ENCODE measurements at places on chromosomes 6 and 20.

- no peak for DNase-seq
These were observed 1241.1 kb upstream of the EYS start for GRCh38 chr6:66948106-66948505.

- no peak for DNase-seq
These were observed 23.3 kb downstream of the HSF2 start for GRCh38 chr6:122422614-122423267.

DNA sequence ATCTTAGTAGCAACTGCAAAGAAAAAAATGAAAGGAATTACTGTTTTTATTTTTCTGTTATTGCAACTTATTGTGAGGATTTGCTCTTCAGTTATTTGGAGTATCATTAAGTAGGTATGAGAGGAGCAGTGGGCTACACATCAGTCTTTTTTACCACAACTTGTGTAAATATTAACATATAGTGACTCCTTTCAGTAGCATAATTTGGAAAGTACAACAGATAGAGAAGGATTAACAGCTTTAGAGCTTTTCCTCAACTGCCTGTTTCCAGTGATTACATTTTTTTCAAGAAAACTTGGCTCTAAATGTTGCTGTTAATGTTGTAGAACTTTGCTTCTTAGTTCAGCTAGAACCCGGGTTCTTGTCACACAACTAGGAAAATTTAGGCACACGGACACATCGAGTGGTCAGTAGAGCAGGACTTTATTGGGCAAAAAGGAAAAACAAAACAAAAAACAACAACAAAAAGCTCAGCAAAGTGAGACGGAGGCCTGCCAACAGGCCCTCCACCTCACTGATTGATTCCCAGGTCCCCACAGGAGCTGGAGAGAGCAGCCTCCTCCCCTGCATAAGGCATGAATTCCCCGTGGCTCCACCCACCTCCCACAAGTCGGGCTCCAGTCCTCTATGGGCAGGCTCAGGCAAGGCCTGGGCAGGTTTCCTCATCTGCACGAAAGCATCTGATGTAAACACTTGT lies 75.1 kb downstream of the ADGRG6 start:
- no peak for DNase-seq

- no peak for DNase-seq
These were observed 34.1 kb downstream of the CEBPB start for GRCh38 chr20:50224531-50225255.

DNA sequence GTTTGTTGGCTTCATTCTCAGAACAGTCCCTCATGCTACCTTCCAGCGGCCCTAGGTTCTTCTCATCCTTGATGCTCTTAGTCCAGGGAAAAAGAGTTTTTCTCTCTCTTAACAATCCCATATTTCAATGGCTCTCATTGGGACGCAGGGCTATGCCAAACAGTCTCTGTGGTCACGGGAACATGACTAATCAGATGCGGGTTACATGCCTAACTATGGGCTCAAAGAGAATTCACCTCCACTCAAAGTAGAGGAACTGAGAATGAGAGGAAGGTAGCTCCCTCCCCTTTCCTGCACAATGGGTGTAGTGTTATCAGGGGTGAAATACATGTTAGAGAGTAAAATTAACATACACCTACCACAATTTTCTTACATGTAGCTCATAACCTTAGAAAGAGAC lies 18.1 kb upstream of the ATRN start:
- DNase-seq, result no peak

- DNase-seq, result no peak
These were observed 38.9 kb downstream of the SAMD5 start for GRCh38 chr6:147547369-147547902.

DNA sequence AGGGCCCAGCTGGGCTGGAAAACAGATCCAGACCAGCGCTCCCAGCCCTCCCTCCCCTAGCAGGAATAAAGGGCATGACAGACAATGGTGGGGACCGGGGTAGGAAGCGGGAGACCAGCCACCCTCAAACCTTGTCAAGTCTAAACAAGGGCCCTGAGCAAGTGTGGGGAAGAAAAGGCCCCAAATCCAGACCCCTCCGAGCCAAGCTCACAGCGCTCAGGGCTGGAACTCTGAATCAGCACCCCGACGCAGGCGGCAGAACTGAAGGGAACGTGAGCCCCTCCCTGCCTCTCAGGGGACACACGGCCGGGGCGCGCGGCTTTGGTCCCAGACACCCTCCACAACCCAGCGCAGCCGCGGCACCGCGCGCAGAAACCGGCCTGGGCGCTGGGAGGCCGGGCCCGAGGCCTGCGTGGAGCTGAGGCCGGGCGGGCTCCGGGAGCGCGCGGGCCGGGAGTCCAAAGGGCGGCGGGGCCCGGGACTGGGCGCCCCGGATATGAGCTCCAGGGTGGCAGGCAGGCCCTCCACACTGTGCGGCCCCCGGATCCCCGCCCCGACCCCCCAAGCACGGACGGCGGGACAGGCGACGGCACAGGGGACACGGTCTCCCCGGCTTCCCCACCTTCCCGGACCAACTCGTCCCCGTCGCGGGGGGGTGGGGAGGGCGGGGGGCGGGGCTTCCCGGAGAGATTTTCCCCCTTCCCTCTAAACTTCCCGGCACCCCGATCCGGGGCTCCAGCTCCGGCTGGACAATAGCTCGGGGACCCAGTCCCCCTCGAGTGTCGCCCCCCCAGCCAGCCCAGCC lies 641 bp downstream of the TEAD3 start:
- no peak for DNase-seq

GRCh38 chr6:22112461-22112860 lies 184.4 kb downstream of the PRL start:
- DNase-seq, result no peak

GRCh38 chr6:106979435-106979884 lies 4.9 kb upstream of the CD24 start:
- DNase-seq, result peak; percentile 21

- DNase-seq, result no peak
These were observed 975.5 kb upstream of the EPHA7 start for GRCh38 chr6:94394822-94395221.

- no peak for DNase-seq
These were observed 51.9 kb downstream of the ERMARD start for GRCh38 chr6:169803271-169803811.

DNA sequence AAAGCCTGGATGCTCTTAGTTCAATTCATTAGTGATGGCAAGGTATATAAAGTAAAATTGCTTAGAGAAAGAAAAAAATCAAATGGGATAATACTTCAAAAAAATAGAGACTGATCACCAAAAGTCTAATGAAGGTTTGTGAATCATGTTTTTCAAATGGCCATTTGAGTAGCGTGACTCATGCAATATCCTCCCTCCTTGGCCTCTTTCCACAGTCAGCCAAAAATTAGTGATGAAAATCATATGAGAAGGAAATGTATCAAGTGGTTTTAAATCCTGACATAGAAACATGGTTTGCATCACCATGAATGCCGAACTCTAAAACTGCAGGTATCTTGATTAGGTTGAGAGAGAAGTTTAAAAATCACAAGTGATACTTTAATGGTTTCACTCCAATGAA lies 1.2 kb upstream of the COL19A1 start:
- no peak for DNase-seq

- DNase-seq, result no peak
These were observed 44.2 kb downstream of the KCNK5 start for GRCh38 chr6:39184906-39185580.

DNA sequence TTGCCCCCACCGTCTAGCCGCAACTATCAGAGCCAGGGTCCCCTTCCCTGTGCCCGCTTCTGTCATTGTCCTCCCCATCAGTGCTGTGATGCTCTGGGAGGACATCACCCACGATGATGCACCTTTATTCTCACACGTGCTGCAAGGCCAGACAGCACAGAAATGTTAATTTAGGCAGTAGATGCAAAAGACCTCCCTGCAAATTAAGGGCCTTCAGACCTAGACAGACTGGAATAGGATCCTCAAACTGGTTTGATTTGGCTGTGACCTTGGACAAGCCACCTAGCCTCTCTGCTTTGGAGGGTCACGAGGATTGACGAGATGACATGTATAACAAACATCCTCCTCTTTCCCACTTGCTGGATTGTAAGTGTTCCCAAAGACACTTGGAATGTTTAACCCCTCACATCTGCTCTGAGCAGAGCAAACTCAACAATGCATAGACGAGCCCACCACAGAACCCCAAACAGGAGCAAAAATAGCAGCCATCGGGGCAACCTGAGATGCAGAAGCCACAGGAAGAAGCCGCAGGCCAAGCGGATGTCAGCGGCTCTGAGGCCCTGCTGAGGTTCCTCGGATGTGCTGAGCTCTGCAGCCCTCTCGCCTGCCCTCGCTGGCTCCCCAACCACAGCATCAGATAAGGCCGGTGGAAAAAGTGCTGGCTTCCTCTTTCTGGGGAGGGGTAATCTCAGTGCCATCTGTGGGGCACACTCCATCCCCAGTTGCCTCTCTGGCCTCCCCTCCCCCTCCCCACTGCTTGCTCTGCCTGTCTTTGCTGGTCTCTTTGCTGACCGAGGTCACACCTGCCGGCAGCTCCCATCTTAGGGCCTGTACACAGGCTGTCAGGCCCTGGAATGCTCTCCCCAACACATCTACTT lies 35.3 kb downstream of the TOX2 start:
- peak; percentile 20 for DNase-seq

Measured in esophagus squamous epithelium (tissue), 5 donors.